Stimulated activated CD4-positive, alpha-beta T cell treated with anti-CD3 and anti-CD28 coated beads, TNF-alpha, amount 100 ng/mL, for 24 hours (primary cell): ENCODE measurements at places on chromosomes 16 and 17.

DNA sequence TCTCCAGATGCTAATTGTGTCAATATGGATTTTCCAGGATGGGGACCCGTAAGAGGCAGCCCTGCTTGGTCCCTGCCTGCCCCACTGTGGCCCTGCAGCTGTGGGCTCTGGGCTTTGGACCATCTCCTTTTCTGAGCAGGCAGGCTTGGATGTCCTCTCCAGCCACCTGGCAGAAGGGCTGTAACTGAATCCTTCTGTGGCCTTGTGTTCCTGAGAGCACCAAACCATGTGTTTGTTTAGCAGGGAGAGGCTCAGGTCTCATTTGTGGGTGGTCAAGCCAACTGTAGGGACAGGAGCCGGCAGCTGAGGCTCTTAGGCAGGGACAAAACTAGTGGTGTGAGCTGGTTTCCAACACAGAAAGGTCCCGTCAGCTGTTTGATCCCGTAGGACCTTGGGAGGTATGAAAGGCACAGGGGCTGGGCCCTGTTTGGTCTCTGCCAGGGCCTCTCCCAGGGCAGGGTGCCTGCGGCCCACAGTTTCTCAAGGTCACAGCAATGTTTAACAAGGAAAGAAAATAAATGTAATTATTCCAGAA, 18.5 kb downstream of the SEC14L5 start:
- no peak for DNase-seq

GRCh38 chr16:87709677-87710076, 56.1 kb downstream of the KLHDC4 start:
- no peak for DNase-seq

DNA sequence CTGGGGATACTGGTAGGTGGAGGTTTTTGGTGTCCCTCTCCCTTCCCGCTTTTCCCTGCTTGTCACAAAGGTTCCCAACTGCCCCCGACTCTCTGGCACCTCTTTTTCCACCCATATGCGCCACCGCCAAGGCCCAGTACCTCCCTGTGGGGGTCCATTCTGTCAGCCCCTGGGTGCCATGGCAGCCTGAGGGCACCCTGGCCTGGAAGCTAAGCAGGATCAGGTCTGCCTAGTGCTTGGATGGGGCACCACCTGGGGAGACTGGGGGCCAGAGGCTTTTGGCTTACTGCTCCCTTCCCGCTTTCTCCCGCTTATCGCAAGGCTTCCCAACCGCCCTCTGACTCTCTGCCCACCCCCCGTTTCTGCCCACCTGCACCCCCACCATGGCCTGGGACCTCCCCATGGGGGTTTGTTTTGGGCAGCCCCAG, 2286.4 kb downstream of the TP53TG3F start:
- no peak for DNase-seq

DNA sequence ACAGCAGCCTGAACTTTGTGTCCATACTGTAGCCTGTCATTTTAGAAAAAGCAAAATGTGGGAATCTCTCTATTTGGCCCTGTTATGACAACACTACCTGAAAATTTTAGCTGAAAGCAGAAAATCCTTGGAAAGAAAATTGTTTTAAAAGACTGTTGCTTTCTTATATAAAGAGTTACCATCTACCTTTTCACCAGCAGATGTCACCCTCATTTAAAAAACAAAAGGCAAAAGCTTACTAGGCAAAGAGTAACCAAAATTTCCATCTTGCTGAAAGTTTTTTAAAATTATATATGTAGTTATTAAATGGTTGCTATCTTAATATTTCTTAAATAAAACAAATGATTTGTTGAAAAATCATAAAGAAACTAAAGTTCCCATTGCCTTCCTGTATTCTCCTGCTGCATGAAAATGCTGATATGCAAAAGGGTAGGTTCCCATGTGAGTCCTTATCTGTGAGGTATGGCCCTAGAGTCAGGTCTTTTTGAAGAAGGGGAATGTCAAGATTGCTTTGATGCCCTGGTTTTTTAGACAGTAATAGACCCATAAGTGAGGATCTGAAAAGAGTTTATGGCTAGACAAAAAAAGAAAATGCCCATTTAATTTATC, 61.0 kb downstream of the TNRC6C start:
- no peak for DNase-seq

- DNase-seq = no peak
Measured at GRCh38 chr16:84746875-84747274, 47.1 kb downstream of the USP10 start.

DNA sequence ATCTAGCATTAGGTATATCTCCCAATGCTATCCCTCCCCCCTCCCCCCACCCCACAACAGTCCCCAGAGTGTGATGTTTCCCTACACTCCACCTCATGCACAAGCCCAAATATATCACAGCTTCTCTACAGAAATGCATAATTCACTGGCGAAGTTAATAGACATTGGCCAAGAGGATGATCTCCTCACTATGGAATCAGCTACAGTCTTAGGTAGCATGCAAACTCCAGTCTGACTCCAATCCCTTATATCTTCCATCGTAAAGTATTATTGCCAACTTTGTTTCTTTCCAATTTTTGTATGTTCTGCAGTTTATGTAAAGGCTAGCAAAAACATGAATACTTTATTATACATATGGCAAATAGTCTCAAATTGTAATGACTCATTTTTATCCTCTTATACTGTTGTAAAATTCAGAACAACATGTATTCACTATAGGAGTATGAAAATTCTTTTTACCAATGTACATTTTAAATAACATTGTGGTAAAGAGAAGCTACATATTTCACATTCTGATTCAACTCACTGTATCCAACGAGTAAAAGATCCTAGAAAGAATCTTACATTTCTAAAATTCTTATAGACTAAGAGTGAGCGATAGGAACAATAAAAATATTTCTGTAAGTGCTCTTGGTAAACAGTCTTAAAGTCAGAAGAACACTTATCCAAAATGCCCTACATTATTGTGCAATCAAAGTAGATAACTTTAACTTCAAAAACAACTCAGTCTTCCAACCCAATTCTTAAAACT, 871 bp downstream of the ABCA8 start:
- no peak for DNase-seq

GRCh38 chr17:77480199-77480508, 339.4 kb downstream of the SEC14L1 start:
- DNase-seq = no peak

DNA sequence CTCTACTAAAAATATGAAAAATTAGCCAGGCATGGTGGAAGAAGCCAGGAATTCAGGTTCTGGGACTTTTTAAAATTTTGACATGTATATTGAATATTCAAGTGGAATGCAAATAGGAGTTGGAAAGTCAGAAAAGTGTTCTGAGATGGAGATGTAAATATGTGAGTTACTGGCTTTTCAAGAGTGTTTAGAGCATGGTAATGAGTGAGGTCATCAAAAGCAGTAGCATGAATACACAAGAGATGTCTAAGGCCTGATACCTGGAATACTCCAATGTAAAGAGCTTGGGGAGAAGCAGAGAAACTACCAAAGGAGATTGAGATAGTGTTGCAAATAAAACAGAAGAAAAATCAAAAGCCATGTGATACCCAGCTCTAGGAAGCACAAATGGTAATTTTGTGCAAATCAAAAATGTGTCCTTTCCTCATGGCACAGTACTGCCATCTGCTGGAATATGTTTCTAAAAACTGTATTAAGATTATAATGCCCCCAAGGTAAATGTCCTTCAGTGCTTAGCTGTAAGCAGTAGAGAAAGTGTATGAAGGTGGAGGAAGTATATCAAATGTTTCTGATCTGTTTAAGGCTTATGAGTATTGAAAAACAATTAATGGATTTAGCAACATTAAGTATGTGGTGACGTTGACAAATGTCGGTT, 908.4 kb downstream of the KCNJ18 start:
- DNase-seq = no peak

DNA sequence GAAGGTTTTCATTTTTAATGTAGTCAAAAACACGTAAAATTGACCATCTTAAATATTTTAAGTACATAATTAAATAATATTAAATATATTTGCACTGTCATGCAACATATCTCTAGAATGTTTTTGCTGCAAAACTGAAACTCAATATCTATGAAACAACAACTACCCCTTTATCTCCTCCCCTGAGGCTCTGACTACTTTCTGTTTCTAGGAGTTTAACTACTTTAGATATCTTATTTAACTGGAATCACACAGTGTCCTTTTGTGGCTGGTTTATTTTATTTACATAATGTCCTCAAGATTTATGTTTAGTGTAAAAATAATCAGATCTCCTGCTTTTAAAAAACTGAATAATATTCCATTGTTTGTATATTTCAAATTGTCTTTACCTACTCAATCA, 2003.9 kb downstream of the TP53TG3F start:
- no peak for DNase-seq

GRCh38 chr17:7846765-7847661, 7.9 kb upstream of the TMEM88 start:
- DNase-seq = no peak
